CD4-positive, alpha-beta T cell treated with Interleukin-1 beta for 1 hour (primary cell): ENCODE measurements at places on chromosomes 7 and 10.
A peak's percentile ranks its signal among the peaks of the same experiment; 100 is the strongest.

GRCh38 chr7:39415091-39415787, 151.0 kb upstream of the YAE1 start:
- no peak for DNase-seq

DNA sequence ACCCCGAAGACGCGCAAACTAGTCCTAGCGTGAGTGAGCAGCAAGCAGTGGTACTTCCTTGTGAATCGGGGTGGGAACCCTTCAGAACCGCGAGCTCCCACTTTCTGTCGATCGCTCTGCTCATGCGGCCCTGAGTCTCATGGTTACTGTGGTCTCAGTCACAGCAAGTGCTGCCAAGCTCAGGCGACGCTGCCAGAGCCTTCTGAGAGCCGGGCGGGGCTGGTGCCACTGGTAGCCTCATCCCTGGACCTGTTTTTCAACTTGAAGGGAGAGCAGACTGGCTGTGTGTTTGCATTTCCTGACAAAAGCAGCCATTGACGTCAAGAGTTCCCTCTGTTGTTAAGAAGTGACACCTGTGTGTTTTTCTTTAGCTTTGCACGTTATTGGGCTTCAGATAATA, 32.9 kb upstream of the BHLHA15 start:
- no peak for DNase-seq

GRCh38 chr7:107615910-107616680, 36.0 kb downstream of the BCAP29 start:
- no peak for DNase-seq

- peak; percentile 54 for DNase-seq
Observed at GRCh38 chr7:87886875-87887274, 10.6 kb downstream of the DBF4 start.

- DNase-seq: peak; percentile 41
Observed at GRCh38 chr10:21516242-21517131, 9.0 kb downstream of the SKIDA1 start.

DNA sequence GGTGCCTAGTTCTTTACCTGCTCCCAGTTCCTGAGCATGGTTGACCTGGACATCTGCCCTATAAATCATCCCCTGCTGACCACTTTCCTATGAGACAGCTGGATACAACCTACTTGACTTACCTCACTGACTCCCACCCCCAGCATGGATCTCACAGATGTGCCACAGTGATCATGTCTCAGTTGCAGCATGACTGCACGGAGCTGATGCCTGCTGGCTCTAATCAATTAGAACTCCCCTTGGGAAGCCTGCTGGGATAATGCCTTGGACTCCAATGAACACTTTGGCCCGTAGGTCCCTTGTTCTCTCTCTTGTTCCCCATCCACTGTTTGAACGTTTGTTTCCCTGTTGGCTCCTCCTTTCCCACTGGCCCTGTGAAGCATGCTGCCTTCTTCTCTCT, 271.2 kb upstream of the IGFBP3 start:
- DNase-seq: no peak
